Fibroblast of skin of scalp (primary cell): ENCODE measurements at places on chromosomes 3 and 15.

- no peak for DNase-seq
Observed at GRCh38 chr15:56654624-56655023, 78.7 kb downstream of the ZNF280D start.

DNA sequence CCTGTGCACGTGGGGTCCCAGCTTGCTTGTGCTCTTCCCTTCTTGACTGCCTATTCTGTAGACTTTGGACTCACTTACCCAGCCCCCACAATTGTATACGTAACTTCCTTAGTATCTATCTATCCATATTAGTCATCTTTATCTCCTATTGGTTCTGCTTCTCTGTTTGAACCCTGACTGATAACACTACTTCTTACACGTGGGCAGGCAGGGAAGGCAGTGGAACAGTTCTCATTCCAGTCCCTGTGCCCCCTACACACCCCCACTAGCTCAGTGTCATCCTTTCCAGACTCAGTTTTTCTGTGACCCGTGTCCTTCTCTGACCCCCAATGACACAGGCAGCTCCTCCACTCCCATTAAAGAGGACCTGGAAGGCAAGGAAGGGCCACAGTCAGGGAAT is 74.2 kb upstream of the FBN1 start:
- DNase-seq: no peak

- DNase-seq: no peak
Observed at GRCh38 chr3:133983576-133984560, 45.9 kb downstream of the SLCO2A1 start.

- no peak for DNase-seq
Observed at GRCh38 chr3:154195620-154196356, 74.6 kb downstream of the ARHGEF26 start.

DNA sequence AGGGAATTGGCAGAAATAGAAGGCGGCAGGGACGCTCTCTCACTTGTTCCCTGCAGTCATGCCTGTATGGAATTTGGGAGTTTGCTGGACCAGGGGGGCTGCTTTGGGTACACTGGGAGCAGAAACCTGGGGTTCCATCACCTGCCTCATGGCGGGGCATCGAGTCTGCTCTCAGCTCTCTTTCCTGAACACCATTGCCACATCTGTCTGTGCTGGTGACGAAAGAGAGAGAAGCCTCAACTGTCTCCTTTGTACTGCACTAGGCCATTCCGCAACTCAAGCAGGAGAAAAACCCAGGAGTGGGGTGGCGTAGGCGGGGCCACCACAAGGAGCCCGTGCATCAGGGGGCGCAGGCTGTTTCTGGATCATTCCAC is 14.0 kb downstream of the TMEM158 start:
- no peak for DNase-seq

DNA sequence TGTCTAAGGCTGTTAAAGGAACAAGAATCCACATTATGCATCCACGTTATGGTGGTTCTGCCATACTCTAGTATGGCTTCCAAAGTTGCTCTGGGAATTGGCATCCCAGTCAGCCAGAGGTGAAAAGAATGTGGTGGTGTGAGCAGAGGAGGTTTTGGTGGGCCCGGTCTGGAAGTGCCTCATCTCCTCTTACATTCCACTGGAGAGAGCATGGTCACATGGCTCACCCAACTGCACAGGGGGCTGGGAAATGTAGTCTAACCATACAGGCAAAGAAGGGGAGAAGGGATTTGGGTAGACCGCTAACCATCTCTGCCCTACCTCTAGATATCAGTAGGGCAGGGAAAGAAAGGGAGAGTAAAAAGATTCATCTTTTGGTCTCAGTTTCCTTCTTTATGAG is 3.2 kb upstream of the HEG1 start:
- DNase-seq: peak; percentile 39

DNA sequence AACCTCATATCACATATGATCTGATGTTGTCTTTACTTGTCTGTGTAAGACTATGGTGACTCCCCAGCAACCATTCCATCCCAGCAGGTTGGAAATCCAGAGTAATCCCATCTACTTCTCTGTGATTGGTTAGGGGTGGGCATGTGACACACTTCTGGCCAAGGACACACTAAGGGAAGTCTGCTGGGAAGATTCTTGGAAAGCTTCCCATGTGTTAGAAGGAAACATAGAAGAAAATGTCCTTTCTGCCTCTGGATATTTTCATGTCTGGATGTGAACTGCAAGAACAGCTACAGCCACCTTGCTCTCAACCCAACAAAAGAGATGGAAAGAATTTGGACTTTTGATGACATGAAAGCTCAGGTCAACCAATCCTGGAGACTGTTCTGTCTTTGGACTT is 2.6 kb upstream of the UBE2Q2 start:
- DNase-seq: peak; percentile 86

- DNase-seq: no peak
Observed at GRCh38 chr15:78450285-78450858, 12.4 kb downstream of the IREB2 start.
